Stimulated activated CD8-positive, alpha-beta memory T cell treated with anti-CD3 and anti-CD28 coated beads, Interleukin-12 subunit alpha, Interleukin-12 subunit beta, amount 100 ng/mL, for 1 hour (primary cell): ENCODE measurements at places on chromosomes 4 and X.

DNA sequence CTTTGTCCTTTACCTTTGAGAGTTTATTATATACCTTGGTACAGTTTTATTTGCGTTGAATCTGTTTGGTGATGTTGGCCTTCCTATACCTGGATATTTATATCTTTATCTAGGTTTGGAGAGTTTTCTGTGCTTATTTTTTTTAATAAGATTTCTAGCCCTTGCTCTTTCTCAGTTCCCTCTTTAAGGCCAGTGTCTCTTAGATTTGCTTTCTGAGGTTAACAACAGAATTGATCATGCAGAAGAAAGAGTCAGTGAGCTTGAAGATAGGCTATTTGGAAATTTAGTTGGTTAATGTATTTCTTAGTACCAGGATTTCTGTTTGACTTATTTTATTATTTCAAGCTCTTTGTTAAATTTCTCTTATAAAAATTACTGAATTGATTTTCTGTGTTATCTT lies 12.7 kb upstream of the TAF7L start:
- DNase-seq, result no peak

GRCh38 chr4:101993002-101993841 lies 202.7 kb downstream of the BANK1 start:
- DNase-seq, result no peak

- no peak for DNase-seq
Observed at GRCh38 chr4:46937493-46937892, 28.4 kb upstream of the COX7B2 start.

GRCh38 chr4:76950052-76950955 lies 752 bp downstream of the SEPTIN11 start:
- DNase-seq, result no peak

- DNase-seq, result no peak
Observed at GRCh38 chr4:71231129-71232055, 107.4 kb upstream of the SLC4A4 start.

- no peak for DNase-seq
Observed at GRCh38 chr4:142064181-142064580, 427.8 kb downstream of the IL15 start.

- DNase-seq, result no peak
Observed at GRCh38 chr4:974668-975067, 1.3 kb upstream of the DGKQ start.

DNA sequence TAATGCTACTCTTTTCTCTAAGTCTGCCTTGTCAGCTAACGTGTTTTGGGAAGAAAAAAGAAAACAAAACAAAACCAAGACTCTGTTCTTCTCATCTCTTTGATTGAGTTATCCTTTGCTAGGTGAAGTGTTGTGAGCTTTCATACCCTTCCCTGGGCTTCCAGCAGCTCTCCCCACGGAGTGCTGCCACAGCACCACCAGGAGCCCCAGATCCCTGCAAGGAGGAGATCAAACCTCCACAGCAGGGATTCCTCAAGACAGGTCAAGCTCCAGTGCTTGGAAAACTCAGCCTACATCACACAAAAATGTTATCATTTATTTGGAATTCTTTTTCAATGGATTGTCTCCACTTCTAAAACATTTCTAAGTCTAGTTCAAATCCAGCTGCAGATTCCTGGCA lies 1981.9 kb upstream of the TENM3 start:
- DNase-seq, result no peak

DNA sequence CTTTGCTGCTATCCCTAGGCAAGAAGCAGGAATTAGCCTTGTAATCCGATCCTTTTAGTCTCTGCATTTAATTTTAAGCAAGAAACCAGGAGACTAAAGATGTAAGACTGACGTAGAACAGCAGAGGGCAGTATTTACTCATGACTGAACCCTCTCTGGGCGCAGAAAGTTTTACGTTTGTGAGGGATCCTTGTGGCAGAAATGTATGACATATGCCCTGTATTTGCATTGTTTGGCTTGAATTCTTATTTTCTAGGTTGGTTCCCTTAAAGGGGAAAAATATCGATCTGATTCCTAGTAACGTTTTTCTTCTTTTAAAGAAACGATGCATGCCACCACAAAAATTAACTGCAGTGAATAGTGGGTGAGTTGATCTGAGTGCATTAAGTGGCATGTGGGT lies 1.3 kb upstream of the FAT4 start:
- no peak for DNase-seq

- DNase-seq, result no peak
Observed at GRCh38 chrX:17032351-17032750, 85.9 kb downstream of the REPS2 start.

- DNase-seq, result no peak
Observed at GRCh38 chr4:10094841-10095240, 21.8 kb downstream of the WDR1 start.

GRCh38 chr4:6476893-6477292 lies 4.5 kb upstream of the PPP2R2C start:
- no peak for DNase-seq

- DNase-seq, result no peak
Observed at GRCh38 chr4:111943796-111944203, 201.5 kb upstream of the FAM241A start.

DNA sequence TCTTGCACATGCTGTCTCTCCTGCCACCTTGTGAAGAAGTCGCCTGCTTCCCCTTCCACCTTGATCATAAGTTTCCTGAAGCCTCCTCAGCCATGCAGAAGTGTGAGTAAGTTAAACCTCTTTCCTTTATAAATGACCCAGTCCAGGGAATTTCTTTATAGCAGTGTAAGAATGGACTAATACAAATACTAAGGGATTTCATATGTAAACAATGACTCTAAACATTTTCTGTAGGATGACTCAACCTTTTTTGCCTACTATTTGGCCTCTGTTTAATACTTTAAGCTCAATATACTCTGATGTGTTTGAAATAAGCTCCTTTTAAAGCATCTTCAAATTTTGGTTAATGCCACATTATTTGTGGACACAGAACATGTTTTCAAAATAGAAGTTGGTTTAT lies 813.5 kb upstream of the SLIT2 start:
- DNase-seq, result no peak
